ENCODE measurements at places on chromosomes 3 and 15.
A peak's percentile ranks its signal among the peaks of the same experiment; 100 is the strongest.

DNA sequence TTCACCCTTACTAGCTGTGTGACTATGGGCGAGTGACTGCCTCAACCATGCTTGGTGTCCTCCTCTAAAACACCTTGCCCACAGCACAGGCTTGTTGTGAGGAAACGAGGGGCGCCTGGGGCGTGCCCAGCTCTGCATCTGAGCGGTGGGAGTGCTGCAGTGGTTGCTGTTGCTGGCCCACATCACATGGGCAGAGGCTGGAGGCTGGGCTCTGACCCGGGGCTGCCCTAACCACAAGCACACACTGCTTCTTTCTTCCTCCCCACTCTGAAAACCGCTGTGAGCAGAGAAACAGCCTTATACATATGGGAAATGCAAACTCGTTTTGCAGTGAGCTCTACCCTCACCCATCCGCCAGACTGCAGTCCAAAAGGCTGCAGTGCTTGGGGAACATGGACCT is 74.8 kb upstream of the RPL32 start:
- peak; percentile 35 for DNase-seq

DNA sequence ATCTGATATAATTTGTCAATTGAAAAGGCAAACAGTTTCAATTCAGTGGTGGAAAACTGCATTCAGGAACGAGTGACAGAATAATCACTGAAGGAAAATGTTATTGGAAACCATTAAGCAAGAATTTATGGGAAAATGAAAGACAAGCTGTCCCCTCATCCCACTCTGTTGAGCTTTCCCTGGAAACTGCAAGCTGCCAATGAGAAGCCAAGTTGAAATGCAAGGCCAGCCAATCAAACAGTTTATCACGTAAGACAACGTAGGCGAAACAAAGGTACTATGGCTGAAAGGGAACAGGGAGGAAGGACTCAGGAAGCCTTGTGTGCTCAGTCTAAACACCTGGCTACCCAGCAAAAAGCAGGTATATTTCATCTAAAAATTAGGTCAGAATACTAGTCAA is 187.9 kb upstream of the ATP10A start:
- no peak for DNase-seq

DNA sequence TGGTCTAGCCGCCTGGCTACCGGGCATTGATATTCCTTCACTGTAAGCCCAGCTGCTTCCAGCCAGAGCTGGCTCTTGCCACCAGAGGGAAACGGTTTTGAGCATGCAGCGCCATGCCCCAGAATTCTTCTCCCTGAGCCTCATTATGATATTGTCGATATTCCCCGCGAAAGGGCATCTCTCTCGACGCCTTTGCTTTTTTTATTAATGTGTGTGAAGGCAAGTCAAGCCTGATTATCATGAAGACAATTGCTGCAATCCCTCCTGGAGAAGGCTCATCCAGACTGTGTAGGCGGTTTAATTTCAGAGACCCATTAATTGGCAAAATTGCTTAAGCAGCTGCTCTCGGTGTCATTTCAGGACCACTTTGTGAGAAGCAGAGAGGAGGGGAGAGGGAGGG is 321.2 kb upstream of the TLE3 start:
- no peak for DNase-seq

DNA sequence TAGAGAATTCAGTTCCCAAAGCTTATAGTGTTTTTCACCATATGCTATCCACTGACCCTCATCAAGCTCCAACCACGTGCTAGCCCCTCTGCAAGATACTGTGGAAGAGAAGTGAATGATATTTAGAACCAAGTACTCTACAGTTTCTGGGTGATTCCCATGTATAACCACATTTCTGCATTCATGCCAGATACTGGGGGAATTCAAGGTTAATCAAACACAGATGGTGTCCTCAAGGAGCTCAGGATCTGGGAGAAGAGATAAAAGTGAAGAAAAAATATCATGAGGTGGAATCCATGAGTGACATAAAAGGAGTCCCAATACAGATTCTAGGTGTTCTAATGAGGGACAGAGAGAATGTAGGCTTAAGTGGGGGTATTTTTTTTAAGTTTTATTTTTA is 195.8 kb downstream of the FHIT start:
- no peak for DNase-seq

GRCh38 chr3:179513862-179514261 is 48.9 kb upstream of the ACTL6A start:
- no peak for DNase-seq

GRCh38 chr15:91491101-91491950 is 362.2 kb upstream of the SLCO3A1 start:
- DNase-seq, result no peak

DNA sequence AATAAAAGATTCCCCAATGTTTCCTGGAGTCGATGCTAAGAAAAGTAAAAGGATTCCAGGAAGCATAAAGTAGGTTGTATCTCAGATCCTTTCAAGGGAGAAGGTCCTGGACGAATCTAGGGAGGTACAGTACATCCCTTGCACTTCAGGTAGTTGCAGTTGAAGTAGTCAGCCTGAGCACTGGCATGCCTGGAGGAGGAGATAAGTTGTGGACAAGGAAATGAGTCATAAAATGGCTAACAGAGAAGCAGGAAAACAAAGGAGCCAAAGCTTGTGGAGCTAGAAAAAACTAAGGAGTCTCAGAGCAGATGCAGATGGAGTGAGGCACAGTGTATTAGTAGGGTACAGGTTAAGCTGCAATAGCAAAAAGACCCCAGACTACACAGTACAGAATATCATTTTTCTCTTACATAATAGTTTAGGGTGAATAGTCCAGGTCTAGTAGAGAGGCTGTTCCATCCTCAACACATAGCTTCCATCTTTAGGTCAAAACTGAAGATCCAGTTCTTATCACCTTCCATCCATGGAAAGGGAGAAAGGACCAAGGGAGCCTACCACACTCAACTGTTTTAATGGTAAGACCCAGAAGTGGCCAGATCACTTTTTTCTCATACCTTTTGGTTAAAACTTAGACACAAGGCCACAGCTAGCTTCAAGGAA is 41.3 kb downstream of the COL6A5 start:
- DNase-seq, result no peak

GRCh38 chr3:159944781-159945180 is 43.9 kb upstream of the IL12A start:
- DNase-seq, result no peak

DNA sequence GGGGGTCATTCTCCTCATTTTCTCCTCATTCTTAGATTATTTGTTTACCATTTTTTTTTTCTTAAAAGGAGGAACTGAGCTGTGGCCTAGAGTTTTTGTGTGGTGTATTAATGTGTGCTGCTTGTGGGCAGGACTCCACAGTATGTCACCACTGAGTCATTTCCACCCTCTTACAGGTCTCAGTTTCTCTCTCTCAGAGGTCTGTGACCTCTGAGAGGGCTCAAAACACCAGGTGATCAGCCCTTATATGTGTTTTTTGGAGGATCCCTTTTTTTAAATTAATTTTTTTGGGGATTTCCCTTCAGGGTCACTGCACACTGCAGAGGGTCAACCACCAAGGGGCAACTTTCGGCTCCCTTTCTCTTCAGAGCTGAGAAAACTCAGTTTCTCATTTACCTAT is 166.4 kb downstream of the SUCNR1 start:
- DNase-seq, result no peak

DNA sequence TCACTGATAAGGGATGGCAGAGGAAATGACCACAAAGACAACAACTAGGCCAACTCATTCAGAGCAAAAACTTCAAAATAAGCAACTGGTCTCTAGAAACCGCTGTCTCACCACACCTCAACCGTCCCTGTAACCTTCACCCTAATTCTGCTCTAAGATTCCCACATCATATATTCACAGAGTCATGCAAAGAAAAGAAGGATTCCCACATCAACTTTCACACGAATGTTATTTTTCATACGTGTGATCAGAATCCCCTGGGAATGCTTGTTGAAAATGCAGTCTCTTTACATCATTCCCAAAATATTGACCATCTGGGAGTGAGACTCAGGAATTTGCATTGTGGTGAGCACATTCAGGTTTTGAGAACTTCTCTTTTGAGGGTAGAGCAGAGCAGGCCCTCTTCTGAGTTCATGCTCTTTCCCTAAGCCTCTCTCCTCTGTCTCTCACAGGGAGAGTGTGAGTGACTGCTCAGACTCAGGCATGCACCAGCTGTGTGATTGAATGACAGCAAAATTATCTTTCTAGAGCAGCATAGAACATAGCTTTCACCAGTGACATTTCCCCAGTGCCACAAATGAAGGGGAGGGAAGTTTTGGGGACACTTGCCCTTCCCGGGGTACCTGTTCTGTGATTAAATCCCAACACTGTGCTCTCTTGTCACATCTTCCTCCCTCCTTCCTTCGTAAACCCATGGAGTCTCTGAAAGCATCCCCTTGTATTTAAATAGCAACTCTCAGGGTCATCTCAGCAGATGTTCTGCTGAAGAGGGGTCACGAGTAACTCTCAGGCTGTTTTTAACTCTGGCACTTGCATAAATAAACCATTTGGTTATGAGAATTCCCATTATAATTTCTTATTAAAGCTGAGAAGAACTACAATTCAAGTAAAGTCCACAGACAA is 170.9 kb downstream of the PLCL2 start:
- DNase-seq, result no peak

GRCh38 chr3:27095553-27096222 is 273.5 kb downstream of the NEK10 start:
- no peak for DNase-seq

DNA sequence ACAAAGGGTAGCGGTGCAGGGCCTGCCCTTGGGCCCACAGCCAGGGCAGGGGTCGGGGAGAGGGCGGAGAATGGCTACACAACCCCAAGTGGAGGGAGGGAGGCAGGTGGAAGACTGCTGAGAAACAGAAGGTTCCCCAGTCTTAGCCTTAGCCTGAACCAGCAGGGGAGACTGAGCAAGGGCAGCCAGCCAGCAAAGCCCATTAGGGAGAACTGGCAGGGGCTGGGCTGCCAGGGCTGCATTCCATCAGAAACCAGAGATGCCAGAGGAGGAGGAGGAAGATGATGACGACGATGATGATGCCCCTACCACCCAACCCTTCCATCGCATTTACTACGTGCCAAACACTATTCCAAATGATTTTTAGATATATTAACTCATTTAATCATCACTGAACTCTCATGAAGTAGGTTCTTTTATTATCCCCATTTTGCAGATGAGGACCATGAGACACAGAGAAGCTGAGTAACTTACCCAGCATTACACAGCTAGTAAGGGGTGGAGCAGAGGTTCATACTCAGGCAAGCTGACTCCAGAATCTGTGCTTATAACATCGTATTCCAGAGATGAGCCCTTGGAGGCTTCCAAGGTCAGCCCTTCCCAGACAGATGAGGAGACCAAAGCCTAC is 8.7 kb downstream of the SEMA7A start:
- DNase-seq, result no peak

DNA sequence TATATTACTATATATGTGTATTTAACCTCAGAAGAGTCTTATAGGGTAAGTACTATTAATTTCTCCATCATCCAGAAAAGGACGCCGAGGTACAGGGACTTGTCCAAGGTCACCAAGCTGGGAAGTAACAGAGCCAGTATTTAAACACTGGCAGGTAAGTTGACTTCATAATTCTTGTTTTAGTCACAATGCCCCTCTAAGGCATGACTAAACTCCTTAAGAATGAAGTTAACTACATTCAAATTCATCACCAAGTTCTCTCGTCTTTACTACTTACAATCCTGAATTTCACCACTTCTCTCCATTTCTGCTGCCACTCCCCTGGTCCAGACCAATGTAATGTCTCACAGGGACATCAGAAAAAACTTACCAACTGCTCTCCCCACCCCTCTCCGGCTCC is 312.1 kb downstream of the GRM7 start:
- no peak for DNase-seq

DNA sequence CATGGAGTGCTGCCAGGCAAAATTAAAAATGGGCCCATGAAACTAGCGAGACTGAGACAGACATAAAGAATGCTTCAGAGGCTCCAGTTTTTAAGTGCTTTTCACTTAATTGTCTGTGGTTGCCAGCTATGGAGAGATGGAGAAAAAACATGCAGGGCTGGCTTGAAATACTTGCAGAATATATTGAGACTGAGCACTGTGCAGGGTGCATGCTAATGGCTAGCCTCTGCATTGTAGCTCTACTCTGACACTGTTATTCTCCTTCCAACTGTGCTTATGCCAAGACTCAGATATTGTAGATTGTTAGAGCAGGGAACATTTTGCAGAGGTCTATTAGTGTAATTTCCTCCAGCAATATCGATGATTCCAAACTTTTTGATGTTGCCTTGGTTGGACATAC is 735.0 kb downstream of the PDCD6IP start:
- DNase-seq, result no peak

GRCh38 chr3:108001457-108001856 is 89.4 kb downstream of the CD47 start:
- no peak for DNase-seq

DNA sequence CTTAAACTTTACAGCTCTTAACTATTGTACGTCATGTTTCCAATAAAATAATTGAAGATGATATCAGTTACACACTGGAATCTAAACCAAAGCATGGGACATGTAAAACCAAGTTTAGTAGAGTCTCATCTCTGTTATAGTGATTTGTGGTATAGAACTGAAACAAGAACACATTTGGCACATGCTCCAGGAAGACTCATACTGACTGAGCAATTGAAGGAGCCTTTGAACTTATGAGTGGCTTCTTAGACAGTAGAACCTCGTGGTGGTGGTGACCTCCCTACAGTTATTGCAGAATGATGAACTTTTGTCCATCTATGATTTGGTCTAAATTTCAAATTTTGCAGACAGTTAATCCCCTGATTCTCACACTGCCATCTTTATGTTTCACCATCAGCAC is 729.7 kb downstream of the ROBO1 start:
- no peak for DNase-seq

GRCh38 chr3:67418426-67419217 is 235.8 kb downstream of the SUCLG2 start:
- no peak for DNase-seq

GRCh38 chr3:190848870-190849269 is 13.6 kb downstream of the GMNC start:
- DNase-seq, result no peak

DNA sequence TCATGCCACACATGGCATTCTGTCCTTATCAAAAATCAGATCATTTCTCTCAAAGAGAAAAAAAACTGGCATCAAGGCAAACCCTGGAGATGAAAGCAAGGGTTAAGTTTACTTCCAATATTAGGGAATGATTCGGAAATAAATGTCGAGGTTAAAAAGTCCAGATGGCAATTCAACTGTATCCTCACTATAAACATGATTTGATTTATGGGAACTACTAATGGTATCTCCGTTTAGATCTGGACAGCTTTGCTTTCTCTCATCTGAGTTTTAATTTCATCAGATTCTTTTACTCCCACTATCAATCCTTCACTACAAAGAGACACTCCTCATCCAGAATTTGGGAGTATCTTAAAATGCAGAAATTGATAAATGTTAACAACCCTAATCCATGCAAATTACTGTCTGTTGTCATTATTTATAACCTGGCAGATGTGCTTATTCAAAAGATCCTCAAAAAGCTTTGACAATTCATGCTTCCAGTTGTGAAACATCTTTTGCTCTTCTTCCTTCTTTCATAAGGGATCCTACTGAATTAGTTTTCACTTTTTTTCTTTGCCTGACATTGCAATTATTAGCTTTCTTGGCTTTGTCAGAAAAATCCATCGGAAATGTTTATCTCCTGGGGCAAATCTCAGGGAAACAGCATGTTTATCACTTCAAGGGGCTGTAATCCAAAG is 903.2 kb downstream of the MCTP2 start:
- DNase-seq, result no peak

DNA sequence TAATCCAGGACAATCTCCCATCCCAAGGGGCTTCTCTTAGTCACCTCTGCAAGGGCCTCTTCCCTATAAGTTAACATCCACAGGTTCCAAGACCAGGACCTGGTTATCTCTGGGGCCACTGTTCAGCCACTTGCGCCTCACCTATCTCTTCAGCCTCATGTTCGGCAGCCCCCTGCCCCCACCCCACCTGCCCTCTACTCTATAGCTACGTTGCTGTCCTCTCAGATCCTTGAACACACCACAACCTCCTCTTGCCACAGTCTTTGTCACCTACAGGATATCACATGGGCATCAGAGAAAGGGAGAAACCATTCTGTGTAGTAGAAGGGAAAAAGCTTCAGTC is 33.9 kb downstream of the SLC41A3 start:
- no peak for DNase-seq

All from stimulated activated naive CD8-positive, alpha-beta T cell treated with anti-CD3 and anti-CD28 coated beads, Interleukin-15, Interleukin-2, amounts not matched to agents 100 U/mL and 50 U/mL, for 24 hours (primary cell).